ENCODE measurements at places on chromosomes 6 and 20.

GRCh38 chr6:28335564-28336283 lies at the start of gene ZSCAN31:
Gene ZSCAN31 (minus strand): TSS chr6:28336148. CDS start chr6:28329683, 6,465 bp downstream.
- peak; percentile 63 for DNase-seq

- no peak for DNase-seq
Measured at GRCh38 chr6:35177596-35177995, 36.2 kb upstream of the SCUBE3 start.

GRCh38 chr6:3325210-3325609 lies 66.5 kb downstream of the PSMG4 start:
- DNase-seq: no peak

GRCh38 chr6:89483111-89483720 lies 50.3 kb downstream of the ANKRD6 start:
- no peak for DNase-seq

GRCh38 chr6:31864818-31865204 lies 2.2 kb upstream of the NEU1 start:
- DNase-seq: no peak

GRCh38 chr6:35409245-35409644 lies 42.9 kb upstream of the FANCE start:
- DNase-seq: no peak

GRCh38 chr20:17663486-17663885 lies 18.6 kb downstream of the RRBP1 start:
- no peak for DNase-seq

GRCh38 chr6:37106982-37107491 lies 62.9 kb upstream of the PIM1 start:
- DNase-seq: no peak

DNA sequence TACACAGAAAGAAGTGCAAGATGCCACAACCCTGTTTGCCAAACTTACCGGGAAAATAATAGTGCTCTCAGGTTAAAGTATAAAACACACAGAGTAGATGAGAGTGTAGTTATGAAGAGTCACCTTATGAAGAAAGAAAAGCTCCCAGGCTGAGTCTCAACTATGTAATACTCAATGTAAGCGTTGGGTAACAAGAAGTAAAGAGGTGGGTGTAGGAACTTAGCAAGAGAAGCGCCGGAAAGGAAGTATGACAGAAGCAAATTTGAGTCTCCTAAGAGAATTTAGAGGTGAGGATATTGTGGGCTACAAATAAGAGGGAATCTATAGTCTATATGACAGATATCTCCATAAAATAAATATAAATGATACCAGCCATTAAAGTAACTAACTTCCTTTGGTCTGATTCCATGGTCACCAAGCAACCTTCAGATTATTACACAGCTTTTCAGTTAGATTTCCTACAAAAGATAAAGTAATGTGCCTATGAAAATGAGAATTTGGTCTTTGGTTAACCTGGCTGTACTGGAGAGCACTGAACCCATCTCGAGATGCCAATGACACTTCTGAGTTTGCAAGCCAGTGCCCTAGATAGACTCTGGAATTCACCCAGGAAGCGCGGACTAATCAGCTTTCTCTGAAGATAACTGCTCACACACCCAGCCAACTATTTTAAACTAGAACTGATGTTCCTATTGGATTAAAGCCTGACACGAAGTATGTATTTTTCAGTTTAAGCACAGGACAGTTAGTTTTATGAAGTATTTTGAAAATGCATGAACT lies 1.8 kb downstream of the TUBE1 start:
- no peak for DNase-seq

DNA sequence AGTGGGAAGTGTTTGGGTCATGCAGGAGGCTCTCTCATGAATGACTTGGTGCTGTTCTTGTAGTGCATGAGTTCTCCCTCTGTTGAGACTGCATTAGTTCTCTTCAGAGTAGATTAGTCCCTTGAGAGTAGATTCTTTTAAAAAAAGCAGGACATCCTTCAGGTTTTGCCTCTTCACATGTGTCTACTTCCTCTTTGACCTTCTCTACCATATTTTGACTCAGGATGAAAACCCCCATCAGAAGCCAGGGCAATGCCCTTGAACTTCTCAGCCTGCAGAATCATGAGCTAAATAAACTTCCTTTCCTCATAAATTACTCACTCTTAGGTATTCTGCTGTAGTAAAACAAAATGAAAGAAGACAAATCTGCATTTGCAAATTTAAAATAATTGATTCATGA lies 170.3 kb downstream of the CD109 start:
- DNase-seq: no peak

GRCh38 chr6:105894556-105894955 lies 191.6 kb upstream of the PRDM1 start:
- DNase-seq: no peak

DNA sequence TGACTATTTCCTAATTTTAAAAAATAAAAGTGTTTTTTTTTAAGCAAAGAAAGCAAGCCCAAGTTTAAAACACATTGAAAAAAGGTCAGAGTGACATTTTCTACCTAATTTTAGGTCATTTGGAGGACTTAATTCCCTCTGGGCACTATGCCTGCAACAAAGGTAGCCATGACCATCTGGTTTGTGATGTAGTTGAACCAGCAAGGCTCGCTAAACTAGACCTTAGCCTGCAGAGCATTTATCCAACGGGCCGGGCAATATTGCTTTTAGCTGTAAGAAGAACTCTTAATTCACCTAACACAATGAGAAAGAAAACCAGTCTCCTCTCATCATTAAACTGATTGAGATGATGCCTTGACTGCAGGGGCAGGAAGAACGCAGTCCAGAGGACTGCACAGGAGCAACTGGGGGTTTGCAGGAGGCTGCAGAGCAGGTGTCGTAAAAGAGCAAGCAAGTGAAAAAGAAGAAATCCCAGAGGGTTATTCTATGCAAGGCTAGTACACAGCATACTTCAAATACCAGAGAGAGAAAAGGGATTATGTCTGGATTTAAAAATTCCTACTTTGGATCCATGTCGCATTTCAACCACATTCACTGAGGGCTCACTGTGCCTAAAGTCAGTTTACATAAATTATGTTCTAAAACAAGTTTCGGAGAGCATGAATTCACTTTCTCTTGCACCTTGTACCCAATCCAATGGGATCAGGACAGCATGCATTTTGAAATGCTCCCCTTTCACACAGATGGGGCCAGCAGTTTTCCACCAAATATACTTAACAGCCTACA lies 12.8 kb downstream of the TRAF3IP2 start:
- DNase-seq: no peak

- DNase-seq: no peak
Measured at GRCh38 chr6:21141616-21142303, 451.8 kb upstream of the SOX4 start.

GRCh38 chr6:143003676-143004075 lies 57.0 kb upstream of the AIG1 start:
- DNase-seq: no peak

DNA sequence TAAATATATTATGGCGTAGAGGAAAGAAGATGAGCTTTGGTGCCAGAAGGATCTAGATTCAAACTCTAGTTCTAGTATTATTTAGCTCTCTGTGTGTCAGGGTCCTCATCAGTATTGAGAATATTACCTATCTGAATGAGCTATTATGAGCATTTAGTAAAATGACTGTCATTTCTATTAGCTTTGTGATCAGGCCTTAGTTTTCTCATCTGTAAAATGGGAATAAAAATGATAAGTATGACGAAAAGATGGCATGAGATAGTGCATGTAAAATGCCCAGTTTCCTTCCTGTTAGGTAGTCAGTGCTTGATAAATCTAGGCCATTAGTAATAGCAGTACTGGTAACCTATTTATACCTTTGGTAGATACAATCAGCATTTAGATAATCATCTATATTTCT lies 35.1 kb downstream of the NOX3 start:
- no peak for DNase-seq

DNA sequence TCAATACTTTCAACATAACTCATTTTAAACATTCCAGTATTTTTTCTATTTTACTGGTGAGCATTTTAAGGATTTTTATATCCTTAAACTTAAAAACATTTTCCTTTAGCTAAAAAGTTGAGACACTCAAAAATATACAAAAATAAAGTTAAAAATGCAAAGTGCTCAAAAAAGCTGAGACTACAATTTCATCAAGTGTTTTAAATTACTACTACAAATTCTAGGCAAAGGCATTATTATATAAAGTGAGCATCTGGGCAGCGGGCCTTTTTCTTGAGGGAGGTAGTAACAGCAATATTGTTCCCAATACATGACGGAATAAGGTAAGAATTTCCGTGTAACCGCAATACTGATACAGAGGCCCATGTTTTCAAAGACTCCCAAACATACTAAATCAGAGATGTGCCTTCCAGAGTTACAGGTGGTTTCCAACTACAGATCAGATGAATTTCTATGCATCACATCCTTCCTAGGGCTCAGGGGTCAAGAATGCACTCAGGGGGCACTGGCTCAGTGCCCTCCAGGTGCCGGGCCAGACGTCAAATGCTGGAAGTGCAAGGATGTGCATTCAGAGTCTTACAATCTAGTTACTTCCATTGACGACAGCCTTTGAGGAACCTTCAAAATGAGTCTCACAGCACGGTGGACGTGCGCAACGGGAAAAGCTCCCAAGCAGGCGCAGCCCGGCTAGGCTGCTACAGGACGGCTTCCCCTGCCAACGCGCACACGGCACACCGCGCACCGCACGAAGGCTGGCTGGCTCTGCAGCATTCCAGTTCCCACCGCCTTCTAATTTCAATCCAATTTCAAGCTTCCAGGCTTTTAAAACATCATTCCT lies 1.7 kb downstream of the PHF10 start:
- DNase-seq: no peak

- DNase-seq: no peak
Measured at GRCh38 chr6:12335131-12335527, 45.0 kb downstream of the EDN1 start.

DNA sequence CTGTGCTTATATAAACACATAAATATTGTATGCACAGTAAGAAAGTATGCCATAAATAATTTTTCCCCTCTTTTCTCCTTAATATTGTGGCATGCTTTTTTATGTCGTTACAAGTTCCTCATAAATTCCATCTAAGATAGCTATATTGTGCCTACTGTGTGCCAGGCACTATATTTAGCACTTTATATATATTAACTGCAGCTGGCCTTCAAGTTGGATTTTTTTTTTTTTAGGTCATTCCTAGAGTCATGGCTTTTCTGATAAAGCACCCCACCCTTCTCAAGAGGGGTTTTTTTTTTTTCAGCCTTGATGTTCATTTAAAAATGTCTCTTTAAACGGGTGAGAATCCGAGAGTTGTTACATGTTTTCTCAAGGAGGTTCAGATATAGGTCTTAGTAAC lies 42.8 kb upstream of the RNF8 start:
- no peak for DNase-seq

- no peak for DNase-seq
Measured at GRCh38 chr6:160477901-160478300, 129.7 kb downstream of the SLC22A3 start.

DNA sequence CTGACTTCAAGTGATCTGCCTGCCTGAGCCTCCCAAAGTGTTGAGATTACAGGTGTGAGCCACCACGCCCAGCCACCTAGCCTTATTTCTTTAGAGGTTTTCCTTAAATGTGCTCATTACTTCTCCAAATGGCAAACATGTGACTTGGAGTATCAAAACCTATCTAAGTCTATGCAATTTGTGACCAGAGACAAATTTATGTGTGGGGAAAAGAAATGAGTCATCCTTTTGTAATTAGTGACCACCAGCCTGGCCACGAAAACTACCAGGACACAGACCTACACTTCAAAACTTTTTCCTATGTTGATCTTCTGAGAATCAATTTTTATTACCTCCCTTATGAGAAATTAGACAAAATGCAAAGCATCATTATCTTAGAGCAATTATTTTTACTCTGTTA lies 64.6 kb upstream of the OGFRL1 start:
- DNase-seq: no peak

DNA sequence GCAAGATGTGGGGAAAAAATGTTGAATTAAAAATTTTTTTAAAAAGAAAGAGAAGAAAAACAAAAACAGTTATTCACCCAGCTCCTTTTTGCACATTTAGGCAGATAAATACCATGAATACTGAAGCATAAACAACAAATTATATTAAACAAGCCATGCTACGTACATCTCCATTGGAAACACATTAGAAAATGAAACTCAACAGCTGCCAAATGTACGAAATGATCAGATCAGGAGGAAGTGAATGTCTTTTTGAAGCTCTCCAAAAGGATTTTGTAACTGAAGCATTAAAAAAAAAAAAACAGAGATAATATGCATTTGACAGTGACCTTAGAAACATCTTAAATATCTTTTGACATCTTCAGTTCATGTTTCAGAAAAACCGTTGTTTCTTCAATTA lies 56.7 kb downstream of the CD83 start:
- no peak for DNase-seq

All from activated CD8-positive, alpha-beta memory T cell treated with anti-CD3 and anti-CD28 coated beads for 4 hours (primary cell).